ENCODE measurements at places on chromosomes 5 and 9. TPM values are rescaled to one million over a fixed set of nuclear protein-coding genes. Genes with fewer than 3 reads are reported as not detected.

INSL6 gene
- not detected for total RNA-seq

AK8 gene
- total RNA-seq, result 0.42 TPM

GRCh38 chr5:178287091-178287790, 54.6 kb upstream of the PHYKPL start:
- no peak overlapping the region for H3K27ac ChIP-seq
- peaks cover 7% of the 10 kb centered on the region for H3K4me1 ChIP-seq
- no peak for DNase-seq
- H3K27me3 ChIP-seq, result no peaks in the 10 kb centered on the region
- no peak overlapping the region for H3K4me3 ChIP-seq

CRB2 gene
- not detected for total RNA-seq

DNA sequence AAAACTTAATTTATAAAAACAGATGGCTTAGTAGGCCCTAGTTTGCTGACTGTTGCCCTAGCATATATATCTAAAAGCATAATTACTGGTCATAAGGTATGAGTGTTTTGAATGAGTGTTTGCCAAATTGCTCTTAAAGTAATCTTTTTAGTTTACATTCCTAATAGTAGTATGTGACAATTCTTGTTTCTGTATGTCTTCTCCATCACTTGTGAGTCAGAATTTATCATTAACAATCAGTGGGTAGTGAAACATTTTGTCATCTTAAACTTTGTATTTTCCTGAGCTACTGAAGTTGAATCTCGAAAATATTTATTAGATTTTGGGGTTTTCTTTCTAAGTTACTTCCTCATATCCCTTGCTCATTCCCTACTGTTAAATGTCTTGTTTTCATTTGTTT, 49.6 kb downstream of the APC start:
- H3K36me3 ChIP-seq, result peaks cover 31% of the 10 kb centered on the region
- DNase-seq, result no peak
- H3K27me3 ChIP-seq, result no peaks in the 10 kb centered on the region
- H3K4me1 ChIP-seq, result no peaks in the 10 kb centered on the region

DNA sequence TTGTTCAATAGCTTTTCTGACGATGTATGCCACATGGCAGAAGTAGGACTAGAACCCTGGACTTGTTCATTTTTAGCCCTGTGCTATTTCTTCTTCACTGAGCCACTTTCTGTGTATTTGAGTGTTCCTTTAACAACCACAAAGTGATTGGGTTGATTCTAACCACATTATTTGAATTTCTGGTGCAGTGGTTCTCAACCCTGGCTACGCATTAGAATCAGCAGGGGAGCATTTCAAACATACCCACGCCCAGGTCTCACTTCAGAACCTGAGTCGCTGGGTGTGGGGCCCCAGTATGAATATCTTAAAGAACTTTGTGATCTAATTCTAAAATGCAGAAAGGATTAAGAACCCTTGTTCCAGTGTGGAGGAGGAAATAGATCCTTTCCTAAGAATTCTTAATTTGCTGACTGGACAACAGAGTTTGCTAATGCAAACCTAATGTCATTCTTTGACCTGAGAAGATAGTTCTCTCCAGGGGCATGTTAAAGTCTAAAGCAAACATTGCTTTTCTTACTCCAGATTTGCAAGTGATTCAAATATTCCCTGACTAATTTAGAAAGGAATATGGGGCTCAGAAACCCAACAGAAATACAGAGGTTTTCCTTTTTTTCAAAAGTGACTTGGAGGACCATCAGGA, 75.4 kb upstream of the GDNF start:
- no peak overlapping the region for H3K4me3 ChIP-seq
- DNase-seq, result no peak
- H3K27me3 ChIP-seq, result no peaks in the 10 kb centered on the region

- DNase-seq, result peak; percentile 10
- H3K27me3 ChIP-seq, result no peaks in the 10 kb centered on the region
- no peaks in the 10 kb centered on the region for H3K36me3 ChIP-seq
- no peak overlapping the region for H3K4me3 ChIP-seq
- no peak overlapping the region for H3K27ac ChIP-seq
These were observed 18.6 kb upstream of the SUSD1 start for GRCh38 chr9:112193572-112194288.

- no peak overlapping the region for H3K27ac ChIP-seq
- H3K4me1 ChIP-seq, result no peaks in the 10 kb centered on the region
- no peaks in the 10 kb centered on the region for H3K36me3 ChIP-seq
- no peak for DNase-seq
- H3K4me3 ChIP-seq, result no peak overlapping the region
- no peaks in the 10 kb centered on the region for H3K27me3 ChIP-seq
These were observed 16.5 kb upstream of the SRFBP1 start for GRCh38 chr5:121945261-121945660.

BAAT gene
- not detected for total RNA-seq

DNA sequence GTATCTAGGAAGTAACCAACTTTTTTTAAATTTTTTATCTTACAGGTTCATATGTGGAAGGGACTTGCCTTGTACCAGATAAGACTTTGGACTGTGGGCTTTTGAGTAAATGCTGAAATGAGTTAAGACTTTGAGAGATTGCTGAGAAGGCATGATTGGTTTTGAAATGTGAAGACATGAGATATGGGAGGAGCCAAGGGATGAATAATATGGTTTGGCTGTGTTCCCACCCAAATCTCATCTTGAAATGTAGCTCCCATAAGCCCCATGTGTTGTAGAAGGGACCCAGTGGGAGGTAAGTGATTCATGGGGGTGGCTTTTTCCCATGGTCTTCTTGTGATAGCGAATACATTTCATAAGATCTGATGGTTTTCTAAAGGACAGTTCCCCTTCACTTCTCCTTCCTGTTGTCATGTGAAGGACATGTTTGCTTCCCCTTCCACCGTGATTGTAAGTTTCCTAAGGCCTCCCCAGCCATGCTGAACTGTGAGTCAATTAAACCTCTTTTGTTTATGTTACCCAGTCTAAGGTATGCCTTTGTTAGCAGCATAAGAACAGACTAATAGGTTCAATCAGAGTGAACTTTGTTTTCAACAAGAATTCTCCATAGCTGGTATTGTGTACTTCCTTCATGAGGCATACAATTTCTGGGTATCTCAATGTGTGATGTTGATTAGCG, 535.6 kb upstream of the MEF2C start:
- no peak overlapping the region for H3K27ac ChIP-seq
- H3K4me1 ChIP-seq, result no peaks in the 10 kb centered on the region
- no peak for DNase-seq
- no peak overlapping the region for H3K4me3 ChIP-seq
- H3K36me3 ChIP-seq, result no peaks in the 10 kb centered on the region
- H3K27me3 ChIP-seq, result no peaks in the 10 kb centered on the region

C1QTNF2 gene
- 2.9 TPM for total RNA-seq

GRCh38 chr5:74539986-74540385, 100.5 kb downstream of the ENC1 start:
- H3K27me3 ChIP-seq, result no peaks in the 10 kb centered on the region
- H3K4me1 ChIP-seq, result peaks cover 47% of the 10 kb centered on the region
- H3K27ac ChIP-seq, result no peak overlapping the region
- no peak overlapping the region for H3K4me3 ChIP-seq
- no peaks in the 10 kb centered on the region for H3K36me3 ChIP-seq
- no peak for DNase-seq

GRCh38 chr9:120877276-120878034, 467 bp upstream of the PHF19 start:
- no peak for DNase-seq
- peak overlapping the region; percentile 97 for H3K4me3 ChIP-seq
- H3K27ac ChIP-seq, result peak overlapping the region; percentile 95

MARCOL gene
- not detected for total RNA-seq

DNA sequence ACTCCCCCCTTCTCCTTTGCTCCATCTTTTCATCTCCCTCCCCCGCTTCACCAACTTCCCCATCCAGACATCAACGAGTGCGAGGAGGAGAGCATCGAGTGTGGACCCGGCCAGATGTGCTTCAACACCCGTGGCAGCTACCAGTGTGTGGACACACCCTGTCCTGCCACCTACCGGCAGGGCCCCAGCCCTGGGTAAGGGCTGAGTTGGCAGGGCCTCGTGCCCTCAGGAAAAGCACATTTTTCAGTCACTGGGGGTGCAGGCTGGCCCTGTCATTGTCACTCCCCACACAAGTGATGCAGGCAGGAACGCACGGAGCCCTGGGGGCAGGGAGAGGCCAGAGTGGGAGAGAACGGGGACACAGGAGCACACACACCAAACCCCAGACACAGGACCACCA, 12.4 kb upstream of the ASS1 start:
- peaks cover 14% of the 10 kb centered on the region for H3K4me1 ChIP-seq
- H3K27me3 ChIP-seq, result no peaks in the 10 kb centered on the region
- no peaks in the 10 kb centered on the region for H3K36me3 ChIP-seq
- no peak overlapping the region for H3K27ac ChIP-seq
- no peak for DNase-seq
- no peak overlapping the region for H3K4me3 ChIP-seq

PGM5 gene
- total RNA-seq, result 742 TPM

- H3K4me1 ChIP-seq, result peaks cover 15% of the 10 kb centered on the region
- H3K4me3 ChIP-seq, result peak overlapping the region; percentile 24
- DNase-seq, result no peak
- H3K27me3 ChIP-seq, result no peaks in the 10 kb centered on the region
- peak overlapping the region; percentile 42 for H3K27ac ChIP-seq
These were observed 107.3 kb upstream of the SARDH start for GRCh38 chr9:133845440-133845839.

GRCh38 chr5:169557838-169558237, 25.7 kb upstream of the SPDL1 start:
- H3K4me3 ChIP-seq, result no peak overlapping the region
- no peaks in the 10 kb centered on the region for H3K4me1 ChIP-seq
- no peak for DNase-seq

GRCh38 chr5:43802119-43802518, 199.1 kb downstream of the NNT start:
- H3K27me3 ChIP-seq, result no peaks in the 10 kb centered on the region
- no peak overlapping the region for H3K27ac ChIP-seq
- H3K4me1 ChIP-seq, result no peaks in the 10 kb centered on the region
- H3K4me3 ChIP-seq, result no peak overlapping the region

- DNase-seq, result no peak
- no peaks in the 10 kb centered on the region for H3K4me1 ChIP-seq
- H3K4me3 ChIP-seq, result no peak overlapping the region
These were observed 62.4 kb downstream of the SHC3 start for GRCh38 chr9:89116064-89116804.

- no peak overlapping the region for H3K27ac ChIP-seq
- no peaks in the 10 kb centered on the region for H3K27me3 ChIP-seq
- no peaks in the 10 kb centered on the region for H3K4me1 ChIP-seq
- no peak for DNase-seq
These were observed 17.6 kb upstream of the ERCC6L2 start for GRCh38 chr9:95857896-95858295.

DNA sequence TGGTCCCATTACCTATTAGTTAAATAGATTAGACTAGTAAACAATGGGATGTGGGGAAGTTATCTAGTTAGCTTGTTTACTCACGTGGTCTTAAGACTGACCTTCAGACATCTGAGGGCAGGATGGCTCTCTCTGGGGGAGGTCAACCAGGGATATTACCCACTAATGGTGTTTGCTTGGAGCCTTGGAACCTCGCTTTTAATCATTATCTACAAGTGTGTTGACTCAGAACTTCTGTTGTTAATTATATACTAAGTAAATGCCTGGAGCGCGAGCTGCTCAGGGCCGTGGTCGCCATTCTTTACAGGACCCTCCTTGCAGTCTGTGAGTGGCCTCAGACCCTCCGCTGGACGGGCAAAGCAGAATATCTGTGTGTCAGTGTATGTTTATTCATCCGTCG, 48.5 kb upstream of the ZNF354A start:
- no peak for DNase-seq
- H3K27ac ChIP-seq, result no peak overlapping the region
- no peak overlapping the region for H3K4me3 ChIP-seq
- H3K4me1 ChIP-seq, result no peaks in the 10 kb centered on the region
- H3K36me3 ChIP-seq, result no peaks in the 10 kb centered on the region

DNA sequence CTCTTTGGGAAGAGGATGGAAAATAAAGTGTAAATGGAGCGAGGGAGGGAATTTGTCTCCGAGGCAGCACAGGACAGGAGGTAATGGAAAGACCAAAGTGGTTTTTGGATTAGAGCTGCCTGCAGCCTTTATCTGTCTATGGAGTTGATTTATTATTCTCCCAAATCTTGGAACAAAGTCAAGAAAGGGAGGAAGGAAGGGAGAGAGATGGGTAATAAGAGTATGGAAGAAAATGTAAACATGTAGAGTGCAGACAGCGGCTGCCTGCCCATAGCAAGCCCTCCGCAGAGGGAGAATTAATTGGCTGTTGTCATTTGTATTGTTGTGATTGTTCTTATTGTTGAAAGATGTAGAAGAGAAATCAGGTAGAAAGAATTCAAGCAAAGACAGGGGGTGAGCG, 15.7 kb downstream of the KCNIP1 start:
- DNase-seq, result no peak
- no peaks in the 10 kb centered on the region for H3K36me3 ChIP-seq
- peaks cover 26% of the 10 kb centered on the region for H3K4me1 ChIP-seq
- H3K4me3 ChIP-seq, result no peak overlapping the region
- no peak overlapping the region for H3K27ac ChIP-seq
- no peaks in the 10 kb centered on the region for H3K27me3 ChIP-seq

ORM1 gene
- total RNA-seq, result 1.3 TPM

DNA sequence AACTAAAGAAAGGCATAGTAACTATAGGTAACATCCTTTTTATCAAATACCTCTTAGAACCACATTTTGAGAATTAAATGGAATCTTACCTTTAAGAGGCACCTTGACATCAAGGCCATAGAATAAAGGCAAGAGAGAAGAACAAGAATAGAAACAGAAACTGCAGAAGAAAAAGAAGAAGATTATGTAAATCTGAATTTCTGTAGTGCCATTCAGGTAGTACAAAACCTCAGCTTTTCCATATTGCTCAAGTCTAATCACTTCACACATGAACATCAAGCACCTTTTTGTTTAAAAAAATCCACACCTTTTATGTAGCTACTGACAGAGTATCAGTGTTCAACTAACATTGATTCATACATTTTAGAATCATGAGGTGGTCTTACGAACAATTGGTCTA, 91.8 kb upstream of the DPYSL3 start:
- DNase-seq, result no peak
- H3K4me1 ChIP-seq, result no peaks in the 10 kb centered on the region
- no peak overlapping the region for H3K4me3 ChIP-seq
- H3K27me3 ChIP-seq, result no peaks in the 10 kb centered on the region

- H3K27me3 ChIP-seq, result no peaks in the 10 kb centered on the region
- DNase-seq, result no peak
- no peaks in the 10 kb centered on the region for H3K36me3 ChIP-seq
- H3K27ac ChIP-seq, result no peak overlapping the region
These were observed 75.1 kb downstream of the GNAQ start for GRCh38 chr9:77956555-77956954.

GRCh38 chr9:129263836-129264235, 85.8 kb upstream of the IER5L start:
- no peaks in the 10 kb centered on the region for H3K27me3 ChIP-seq
- H3K4me3 ChIP-seq, result no peak overlapping the region
- DNase-seq, result no peak
- no peak overlapping the region for H3K27ac ChIP-seq

PCDHA9 gene
- 0.42 TPM for total RNA-seq

- no peaks in the 10 kb centered on the region for H3K36me3 ChIP-seq
- no peak overlapping the region for H3K4me3 ChIP-seq
- H3K27me3 ChIP-seq, result no peaks in the 10 kb centered on the region
- H3K27ac ChIP-seq, result no peak overlapping the region
- DNase-seq, result no peak
These were observed 97.0 kb upstream of the ANKRD55 start for GRCh38 chr5:56330167-56330566.
